Stimulated activated CD4-positive, alpha-beta T cell treated with anti-CD3 and anti-CD28 coated beads, Interleukin-15, amount 100 ng/mL, for 48 hours (primary cell): ENCODE measurements at places on chromosomes 5 and 9.
A peak's percentile ranks its signal among the peaks of the same experiment; 100 is the strongest.

- DNase-seq, result no peak
These were observed 962 bp upstream of the TXN start for GRCh38 chr9:110257097-110257841.

- no peak for DNase-seq
These were observed 500.2 kb downstream of the SPOCK1 start for GRCh38 chr5:136998854-136999357.

DNA sequence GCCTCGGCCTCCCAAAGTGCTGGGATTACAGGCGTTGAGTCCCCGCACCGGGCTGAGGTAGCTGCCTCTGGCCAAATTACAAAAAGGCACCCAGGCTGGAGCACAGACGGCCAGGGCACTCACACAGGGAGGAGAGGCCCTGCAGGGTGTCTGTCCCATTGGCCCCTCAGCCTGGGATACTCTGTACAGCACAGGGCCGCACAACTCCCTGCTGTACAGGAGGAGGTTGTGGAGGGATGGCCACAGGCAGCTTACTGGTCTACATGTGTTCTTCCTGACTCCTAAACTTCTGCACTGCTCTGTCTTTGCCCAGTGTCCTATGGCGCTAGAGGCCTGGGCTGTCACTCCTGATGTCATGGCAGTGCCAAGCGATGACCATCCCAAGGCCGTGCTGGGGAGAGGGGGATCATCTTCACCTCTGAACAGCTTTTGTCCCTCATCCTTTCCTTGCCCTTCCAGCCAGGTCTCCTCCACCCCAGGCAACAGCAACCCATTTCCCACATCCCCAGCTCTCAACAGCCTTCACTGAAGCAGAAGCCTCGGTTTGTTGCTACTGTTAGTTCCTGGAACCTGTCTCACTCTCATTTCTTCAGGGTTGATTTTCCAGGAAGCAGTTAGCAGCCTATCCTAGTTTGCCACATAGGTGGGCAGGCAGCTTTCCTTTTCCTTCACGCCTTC is 1.8 kb upstream of the CNOT6 start:
- DNase-seq, result no peak

- DNase-seq, result peak; percentile 50
These were observed 30.0 kb upstream of the TTLL11 start for GRCh38 chr9:122122903-122123632.

GRCh38 chr9:79667817-79668436 is 96.2 kb downstream of the TLE4 start:
- no peak for DNase-seq

- DNase-seq, result no peak
These were observed 3.2 kb downstream of the TDRD7 start for GRCh38 chr9:97415146-97415545.

DNA sequence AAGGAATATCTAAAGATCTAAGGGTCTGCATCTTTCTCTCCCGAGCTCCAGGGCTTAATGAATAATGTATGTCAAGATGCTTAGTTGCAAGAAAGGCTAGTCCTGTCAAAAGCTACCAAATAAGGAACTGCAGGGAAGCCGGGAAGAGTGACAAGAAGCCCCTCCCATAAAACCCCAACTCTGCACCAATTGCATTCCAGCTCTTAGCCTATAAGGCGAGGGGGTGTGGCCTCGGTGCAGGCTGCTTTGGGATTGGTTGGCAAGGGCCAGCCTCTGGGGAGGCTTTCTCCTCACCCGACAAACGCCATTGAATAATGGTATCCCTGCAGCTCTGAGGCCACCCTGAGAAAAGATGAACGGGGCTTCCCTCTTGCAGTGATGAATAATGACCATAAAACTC is 416.9 kb downstream of the RAB3C start:
- DNase-seq, result no peak

- DNase-seq, result no peak
These were observed 219.0 kb downstream of the AOPEP start for GRCh38 chr9:94945197-94946144.

- no peak for DNase-seq
These were observed 1.9 kb downstream of the FOXB2 start for GRCh38 chr9:77021291-77021894.

- DNase-seq, result no peak
These were observed 61.4 kb upstream of the CKMT2 start for GRCh38 chr5:81171769-81172168.

GRCh38 chr5:54518818-54519508 is 1.4 kb downstream of the SNX18 start:
- no peak for DNase-seq

DNA sequence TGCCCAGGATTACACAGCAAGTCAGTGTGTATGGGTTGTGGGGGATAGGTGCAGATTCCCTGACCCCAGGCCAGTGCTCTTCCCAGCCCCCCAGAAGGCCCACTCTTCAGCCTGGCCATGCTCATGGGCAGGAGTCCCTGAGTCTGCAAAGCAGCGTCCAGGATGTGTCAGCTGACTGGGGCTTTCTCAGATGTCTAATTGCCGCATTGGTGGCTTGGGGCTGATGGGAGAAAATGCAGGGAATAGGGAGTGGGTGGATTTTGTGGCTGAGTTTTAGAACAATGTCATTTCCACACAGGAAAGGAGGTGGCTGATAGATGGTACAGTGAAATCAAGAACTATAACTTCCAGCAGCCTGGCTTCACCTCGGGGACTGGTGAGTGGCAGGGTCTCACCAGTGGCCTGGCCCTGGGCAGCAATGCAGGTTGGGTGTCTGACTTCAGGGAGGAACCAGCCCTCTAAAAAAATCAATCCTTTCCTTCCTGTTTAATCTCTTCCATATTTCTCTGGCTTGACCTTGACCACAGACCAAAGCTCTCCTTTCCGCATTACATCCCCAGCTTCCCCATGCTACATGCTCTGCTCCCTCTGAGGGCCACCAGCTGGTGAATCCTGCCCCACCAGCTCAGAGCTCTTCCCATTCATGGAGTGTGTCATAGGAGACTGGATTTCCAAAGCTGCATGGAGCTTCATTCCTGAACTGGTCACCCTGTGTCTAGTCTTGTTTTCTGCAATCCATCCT is 14.2 kb downstream of the GLIPR2 start:
- DNase-seq, result no peak

GRCh38 chr5:133400831-133401351 is 211.4 kb downstream of the FSTL4 start:
- no peak for DNase-seq
